ENCODE measurements at places on chromosomes 6 and 20.

DNA sequence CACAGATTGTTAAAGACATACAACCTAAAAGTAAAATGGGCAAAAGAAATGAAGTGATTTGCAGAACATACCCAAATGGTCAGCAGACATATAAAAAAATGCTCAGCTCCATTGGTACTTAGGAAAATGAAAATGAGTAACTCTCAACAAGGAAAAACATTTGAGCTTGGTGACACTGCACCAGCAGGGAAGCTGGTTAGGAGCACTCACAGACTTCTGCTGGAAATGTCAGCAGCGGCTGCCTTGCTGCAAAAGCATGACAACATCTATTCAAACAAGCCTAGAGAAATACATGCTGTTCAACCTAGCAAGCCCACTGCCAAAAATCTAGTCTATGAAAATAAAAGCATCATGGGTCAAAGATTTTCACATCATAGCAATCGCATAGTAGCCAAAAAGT, 99.0 kb upstream of the FOXQ1 start:
- no peak for DNase-seq

DNA sequence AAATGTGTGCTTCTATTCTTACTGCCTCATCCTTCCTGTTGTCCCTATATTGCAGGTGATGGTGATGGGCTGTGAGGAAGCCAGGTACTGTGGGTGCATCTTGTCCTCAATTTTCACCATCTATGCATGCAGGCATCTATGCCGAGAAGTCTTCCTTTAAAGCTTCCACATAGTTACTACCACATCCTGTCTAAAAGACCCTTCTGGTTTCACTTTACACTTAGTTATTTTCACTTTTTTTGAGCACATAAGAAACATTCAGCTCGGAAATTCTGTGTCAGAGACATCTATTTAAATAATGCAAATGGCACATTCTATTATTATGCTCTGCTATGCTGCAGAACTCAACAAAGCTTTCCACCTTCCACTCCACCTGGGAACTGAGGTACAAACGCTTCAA, 28.2 kb upstream of the FABP7 start:
- DNase-seq = no peak

DNA sequence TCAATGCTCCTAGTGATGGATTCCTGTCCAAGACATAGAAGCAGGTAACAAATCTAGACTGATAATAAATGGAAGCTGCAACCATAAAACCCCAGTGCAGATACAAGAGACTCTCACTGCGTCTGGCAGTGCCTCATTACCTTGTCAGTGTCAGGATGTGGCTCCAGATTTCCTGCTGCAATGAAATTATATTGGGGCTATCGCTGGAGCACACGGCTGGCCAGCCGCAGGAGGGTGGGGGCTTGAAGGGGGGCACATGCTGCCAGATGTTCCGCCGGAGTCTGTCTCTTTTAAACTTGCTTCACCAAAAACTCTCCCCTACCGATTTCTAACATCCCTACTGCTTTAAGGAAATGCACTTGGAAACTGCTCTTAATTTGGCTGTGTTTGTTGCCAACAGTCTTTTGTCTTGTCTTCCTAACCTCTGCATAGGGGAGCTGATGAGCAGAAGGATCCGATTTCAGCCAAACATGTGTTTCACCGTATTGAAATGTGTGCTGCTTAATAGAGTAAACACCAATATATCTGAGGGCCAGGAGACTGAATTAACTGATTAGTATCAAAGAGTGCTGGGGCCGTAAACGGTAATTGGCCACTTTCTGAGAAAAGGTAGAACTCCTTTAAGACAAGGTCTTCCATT, 102.2 kb upstream of the EXOC2 start:
- no peak for DNase-seq

DNA sequence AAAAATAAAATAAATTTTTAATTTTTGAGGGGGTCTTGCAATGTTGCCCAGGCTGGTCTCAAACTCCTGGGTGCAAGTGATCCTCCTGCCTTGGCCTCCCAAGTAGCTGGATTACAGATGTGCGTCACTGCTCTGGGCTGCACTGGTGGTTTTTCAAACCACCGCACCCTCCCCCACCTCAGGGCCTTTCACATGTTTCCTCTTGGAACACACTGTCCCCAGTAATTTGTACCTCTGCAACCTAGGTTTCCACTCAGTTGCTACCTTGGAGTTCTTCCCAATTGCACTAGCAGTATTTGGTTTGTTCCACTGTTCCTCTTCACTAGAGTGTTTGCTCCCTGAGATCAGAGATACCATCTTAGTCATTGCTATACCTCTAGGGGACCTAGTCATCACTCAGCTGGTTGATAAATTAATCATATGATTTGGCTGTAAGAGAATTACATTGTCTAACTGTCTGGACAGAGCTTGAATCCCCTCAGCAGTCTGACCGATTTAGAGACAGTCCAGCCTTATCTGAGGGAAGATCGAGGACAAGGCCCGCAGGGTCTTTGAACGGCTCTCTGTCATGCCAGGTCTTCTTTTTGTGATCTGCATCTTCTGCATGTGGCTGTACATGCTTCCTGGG, 32.0 kb downstream of the CEP43 start:
- DNase-seq = no peak

GRCh38 chr6:48136856-48137255, 25.9 kb upstream of the PTCHD4 start:
- no peak for DNase-seq

DNA sequence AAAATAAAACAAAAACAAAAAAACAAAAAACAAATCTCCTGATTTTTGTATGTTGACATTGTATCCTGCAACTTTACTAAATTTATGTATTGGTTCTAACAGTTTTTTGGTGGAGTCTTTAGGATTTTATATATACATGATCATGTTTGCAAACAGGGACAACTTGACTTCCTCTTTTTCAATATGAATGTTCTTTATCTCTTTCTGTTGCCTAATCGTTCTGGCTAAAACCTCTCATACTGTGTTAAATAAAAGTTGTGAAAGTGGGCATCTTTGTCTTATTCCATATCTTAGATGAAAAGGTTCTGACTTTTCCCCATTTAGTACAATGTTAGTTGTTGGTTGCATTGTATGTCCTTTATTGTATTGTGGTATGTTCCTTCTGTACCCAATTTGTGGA, 261.7 kb upstream of the NOX3 start:
- no peak for DNase-seq

- no peak for DNase-seq
Observed at GRCh38 chr6:45369870-45370269, 7.9 kb downstream of the SUPT3H start.

- peak; percentile 89 for DNase-seq
Observed at GRCh38 chr6:167826896-167827582, at the start of gene AFDN. AFDN (plus strand) TSS chr6:167826911; CDS start chr6:167827133, 222 bp downstream.

DNA sequence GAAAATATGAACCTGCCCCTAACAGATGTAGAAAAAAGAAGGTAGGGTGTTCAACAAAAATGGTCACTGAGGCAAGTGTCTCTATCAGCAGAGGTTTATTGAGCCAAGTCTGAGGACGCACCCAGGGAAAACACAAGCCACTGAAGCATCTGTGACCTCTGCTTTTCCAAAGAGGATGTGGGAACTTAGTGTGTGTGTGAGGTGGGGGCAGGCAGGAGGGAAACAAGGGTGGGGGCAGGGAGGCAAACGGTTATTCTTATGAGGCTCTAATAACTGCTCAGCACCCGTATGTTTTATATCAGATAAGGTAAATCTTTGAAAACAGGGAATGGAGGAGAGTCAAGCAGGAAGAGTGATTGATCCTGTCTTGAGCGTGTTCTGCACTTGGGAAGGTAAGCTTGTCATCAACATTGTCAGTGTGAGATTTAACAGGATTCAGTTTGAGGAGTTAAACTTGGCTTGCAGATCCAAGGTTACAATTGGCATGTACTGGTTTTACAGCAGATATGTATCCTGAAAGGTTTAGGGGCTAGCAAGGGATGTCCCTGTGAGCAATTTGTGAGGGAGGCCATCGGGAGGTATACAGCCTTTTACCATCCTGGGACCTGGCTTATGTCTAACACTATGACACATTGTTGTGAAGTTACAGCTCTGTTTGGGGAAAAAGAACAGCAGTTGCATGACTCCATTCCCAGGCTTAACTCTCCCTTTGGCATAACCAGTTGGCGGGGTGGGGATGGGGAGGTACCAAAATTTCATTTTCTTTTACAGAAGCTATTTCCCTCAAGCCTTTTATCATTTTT, 33.7 kb downstream of the NINL start:
- DNase-seq = no peak

- peak; percentile 94 for DNase-seq
Observed at GRCh38 chr6:145814501-145815308, at the start of gene FBXO30. FBXO30 (minus strand) TSS chr6:145814795; CDS start chr6:145806405, 8,390 bp downstream.

DNA sequence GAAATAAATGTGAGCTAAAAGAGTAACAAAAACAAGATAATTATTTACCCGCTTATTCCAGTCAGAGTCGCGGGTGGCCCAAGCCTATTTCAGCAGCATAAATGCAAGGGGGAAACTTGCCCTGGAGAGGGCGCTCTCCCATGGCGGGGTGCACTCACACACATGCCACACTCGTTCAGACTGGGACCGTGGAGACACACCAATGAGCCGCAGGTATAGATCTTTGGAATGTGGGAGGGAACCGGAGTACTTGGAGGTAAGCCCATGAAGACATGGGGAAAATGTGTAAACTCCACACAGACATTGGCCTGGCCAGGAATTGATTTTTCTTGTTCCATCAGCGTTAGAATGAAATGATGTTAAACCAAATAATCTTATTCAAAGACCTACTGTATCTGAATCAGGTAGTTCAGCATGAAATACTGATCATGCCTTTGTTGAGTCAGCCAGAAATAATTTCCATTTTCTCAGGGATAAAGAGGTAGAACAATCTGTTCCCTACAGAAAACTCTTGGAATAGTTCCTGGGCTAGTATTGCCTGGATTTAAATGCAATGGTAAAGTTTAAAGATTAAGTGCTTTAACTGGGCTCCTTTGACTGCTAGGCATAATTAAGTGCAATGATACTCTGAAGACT, 191.5 kb downstream of the MCHR2 start:
- DNase-seq = peak; percentile 64

DNA sequence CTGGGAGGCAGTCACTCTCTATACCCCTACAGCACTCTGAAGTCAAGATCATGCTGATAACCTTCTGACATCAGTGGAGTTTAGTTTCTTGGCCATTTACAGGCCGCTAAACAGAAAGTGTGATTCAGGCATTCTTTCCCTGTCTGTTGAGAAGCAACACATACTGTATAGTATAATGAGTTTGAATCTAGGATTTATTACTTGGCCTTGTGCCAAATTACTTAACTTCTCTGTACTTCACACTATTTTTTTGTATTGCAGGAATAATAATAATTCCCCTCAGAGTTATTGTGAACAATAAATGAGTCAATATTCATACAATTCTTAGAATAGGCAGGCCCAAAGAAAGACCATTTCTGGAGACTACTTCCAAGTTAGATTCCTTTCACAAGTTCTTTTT, 4.1 kb downstream of the ZNF391 start:
- no peak for DNase-seq

DNA sequence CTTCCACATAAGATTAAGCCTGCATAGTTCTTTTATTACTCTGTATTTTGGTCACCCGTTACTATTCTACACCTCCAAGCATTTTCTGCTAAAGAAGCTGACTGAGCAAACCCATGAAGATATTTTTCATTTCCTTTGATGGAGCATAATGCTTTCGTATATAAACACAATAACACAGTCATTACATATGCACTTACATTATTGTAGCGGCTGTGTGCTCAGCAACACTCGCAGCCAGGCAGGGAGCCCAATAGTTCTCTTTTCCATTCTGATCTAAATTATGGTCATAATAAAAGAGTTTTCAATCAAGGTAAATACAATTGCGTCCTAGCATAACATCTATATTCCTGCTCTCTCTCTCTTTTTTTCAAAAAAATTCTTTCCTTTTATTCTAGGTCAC, 69.6 kb upstream of the TFB1M start:
- no peak for DNase-seq

DNA sequence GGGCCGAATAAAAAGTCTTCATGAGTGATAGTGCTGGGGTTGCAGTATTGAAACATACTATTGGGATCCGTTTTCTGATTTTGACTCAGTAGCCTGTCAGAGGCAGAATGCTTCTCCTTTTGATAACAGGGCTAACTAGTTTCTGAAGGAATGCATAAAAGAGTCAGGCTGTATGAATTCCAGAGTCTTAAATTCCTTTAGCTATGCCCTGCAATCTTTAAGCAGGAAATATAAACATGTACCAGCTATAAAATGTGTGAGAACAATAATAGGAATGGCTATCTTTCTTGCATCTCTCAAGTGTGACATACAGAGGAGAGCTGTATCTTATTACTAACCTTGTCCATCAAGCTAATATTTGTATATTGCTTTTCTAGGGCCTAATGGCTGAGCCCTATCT, 917.1 kb downstream of the KIF16B start:
- DNase-seq = no peak

GRCh38 chr6:28809947-28810658, 113.7 kb downstream of the TRIM27 start:
- peak; percentile 67 for DNase-seq

DNA sequence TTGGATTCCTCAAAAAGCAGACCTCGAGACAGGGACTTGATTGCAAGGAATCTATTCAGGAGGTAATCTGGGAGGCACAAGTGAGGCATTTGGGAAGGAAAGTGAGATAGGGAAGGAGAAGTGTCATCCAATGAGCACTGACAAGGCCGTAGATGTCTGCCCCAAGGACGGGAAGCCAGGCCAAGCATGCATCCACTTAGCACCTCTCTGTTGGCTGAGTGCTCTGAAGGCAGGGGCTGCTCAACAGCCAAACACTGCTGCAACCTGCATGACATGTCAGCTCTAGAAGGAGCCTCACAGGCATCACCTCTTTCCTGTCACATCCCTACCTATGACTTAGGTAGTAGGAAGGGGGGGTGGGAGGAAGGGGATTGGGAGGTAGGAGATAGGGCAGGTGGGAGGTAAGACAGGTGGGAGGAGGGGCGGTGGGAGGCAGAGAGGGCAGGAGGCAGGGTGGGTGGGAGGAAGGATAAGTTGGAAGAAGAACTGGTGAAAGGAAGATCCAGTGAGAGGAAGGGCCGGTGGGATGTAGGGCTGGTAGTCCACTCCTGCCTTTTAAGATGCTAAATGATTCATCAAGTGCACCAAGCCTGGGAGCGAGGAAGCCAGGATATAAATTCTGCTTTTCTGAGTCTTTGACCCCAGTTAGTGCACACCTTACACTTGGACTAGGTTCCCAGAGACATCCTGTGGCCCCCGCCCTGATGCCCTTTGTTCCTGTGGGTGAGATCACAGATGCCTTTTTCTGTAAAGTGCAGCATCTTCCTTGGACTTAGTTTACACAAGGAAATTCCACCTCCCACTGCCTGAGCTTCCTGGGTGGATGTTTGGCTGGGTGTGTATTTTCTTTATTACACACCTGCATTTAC, 83.8 kb upstream of the NXT1 start:
- DNase-seq = no peak

GRCh38 chr6:3347826-3348225, 89.1 kb downstream of the PSMG4 start:
- DNase-seq = no peak

- no peak for DNase-seq
Observed at GRCh38 chr6:20604159-20604558, 69.9 kb downstream of the CDKAL1 start.

DNA sequence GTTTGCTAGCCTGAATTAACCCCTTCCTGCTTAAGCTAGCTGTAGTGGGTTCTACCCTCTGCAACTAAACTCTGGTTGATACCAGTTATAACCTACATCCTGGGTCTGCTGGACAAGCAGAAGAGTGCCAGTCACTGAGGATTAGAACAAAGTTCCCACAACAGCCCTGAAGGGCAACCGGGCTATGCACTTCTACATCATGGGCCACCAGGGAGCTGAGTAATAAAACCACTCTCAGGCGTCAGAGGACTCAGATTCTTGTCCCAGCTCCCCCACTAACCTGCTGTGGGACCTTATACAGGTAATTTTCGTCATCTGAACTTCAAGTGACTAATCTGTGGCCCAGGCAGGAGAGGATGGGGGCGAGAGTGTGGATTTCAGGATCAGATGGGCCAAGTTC, 56.8 kb downstream of the EYA2 start:
- DNase-seq = no peak

GRCh38 chr20:32319100-32319499, 39.0 kb upstream of the ASXL1 start:
- DNase-seq = no peak

All from neural progenitor cell (in vitro differentiated cells).